Keratinocyte (primary cell): ENCODE measurements at places on chromosomes 13 and 19.

- DNase-seq = no peak
Observed at GRCh38 chr19:32349724-32350470, 4.5 kb downstream of the ZNF507 start.

DNA sequence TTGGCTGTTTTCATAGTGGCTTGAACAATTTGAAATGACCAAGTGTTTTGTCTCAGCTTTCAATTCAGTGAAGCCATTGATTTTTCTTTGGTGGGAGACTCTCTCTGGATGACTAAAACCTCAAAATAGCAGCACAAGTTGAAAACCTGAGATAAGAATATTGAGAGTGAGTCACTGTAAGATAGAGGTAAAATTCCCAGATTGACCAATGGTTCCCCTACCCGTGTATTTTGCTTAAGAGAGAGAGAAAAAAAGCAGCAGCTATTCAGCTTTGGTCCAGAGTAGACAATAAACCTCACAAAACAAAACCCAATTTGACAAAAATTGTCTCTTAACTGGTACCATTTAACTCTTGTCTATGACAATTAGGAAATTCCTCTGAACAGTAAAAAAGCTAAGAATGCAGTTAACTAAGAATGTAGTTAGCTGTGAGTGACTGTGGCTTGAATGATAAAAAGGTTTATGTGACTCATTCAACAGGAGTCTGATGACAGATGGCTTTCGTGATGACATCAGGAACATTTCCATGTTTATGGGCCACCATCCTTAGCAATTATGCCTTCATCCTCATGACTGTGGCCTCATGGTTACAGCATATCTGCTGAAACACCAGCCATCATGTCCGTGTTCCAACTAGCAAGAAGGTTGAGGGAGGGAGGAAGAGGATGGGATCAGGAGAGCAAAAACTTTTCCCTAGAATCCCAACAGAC, 356.9 kb downstream of the NDFIP2 start:
- DNase-seq = no peak

- no peak for DNase-seq
Observed at GRCh38 chr13:101140936-101141335, 275.4 kb downstream of the NALCN start.

DNA sequence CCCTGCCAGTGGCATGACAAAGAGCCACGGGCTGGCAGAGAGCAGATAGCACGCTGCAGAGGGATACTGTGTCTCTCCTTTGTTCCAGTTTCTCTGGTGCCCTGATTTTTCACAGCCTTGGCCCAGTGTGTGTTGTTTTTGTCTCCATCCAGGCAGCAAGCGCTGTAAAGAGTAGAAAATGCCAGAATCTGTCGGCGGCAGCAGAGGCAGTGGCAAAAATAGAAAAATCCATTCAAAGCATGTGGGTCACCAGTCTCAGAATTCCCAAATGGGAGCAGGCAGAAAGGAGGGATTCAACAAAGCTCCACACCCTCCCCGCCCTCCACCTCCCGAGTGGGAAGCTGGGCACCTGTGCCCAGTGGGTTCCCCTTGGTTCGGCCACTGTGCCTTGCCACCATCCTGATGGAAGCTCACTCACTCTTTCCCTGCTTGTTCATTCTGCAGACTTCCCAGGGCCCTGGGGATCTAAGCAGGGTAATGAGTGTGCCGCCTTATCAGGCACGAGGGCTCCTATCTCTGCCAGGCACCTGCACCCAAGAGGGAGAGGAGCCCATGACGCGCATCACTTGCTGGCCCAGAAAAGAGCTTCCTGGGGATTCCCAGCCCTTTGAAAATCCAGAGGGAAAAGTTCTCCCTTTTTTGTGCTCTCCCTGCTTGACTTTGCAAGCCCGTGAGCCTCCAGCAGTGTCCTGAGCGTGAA, 416.9 kb downstream of the IRS2 start:
- DNase-seq = no peak

DNA sequence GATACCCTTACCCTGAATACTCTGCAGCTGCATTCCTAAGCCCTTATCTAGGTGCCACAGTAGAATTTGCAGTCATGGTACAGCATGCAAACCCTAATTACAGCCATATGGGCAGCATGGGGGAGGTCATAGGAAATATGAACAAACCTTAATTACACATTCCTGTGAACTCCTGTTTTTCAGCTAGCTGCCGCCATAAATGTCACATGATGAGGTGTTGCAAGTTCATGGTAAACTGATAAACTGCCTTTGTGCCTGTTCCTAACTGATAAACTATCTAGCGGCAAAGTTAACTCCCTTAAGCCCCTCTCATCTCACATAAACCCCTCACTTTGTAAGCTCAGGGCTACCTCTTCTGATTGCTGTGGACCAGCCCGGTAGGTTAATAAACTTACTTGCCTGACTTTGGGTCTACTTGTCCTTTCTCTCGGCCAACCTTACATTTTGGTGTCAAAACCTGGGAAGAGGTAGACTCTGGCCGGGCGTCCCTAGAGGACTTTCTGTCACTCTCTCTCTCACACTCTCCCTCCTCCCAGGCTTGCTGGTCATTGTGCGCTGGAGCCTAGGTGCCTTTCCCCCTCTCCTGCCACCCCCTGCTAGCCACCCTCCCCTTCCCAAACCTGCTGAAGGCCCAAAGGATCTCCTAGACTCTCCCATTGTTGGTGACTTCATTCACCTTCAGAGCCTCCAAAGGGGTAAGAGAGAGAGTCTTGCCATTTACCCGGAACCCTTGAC, 43.3 kb downstream of the ZNF93 start:
- DNase-seq = no peak

GRCh38 chr19:45972947-45973540, 621 bp downstream of the NOVA2 start:
- no peak for DNase-seq
